Stimulated activated CD4-positive, alpha-beta T cell treated with anti-CD3 and anti-CD28 coated beads, Interleukin-1b, Interleukin-23, amount 100 ng/mL, for 1 hour (primary cell): ENCODE measurements at places on chromosomes 11 and 22.

DNA sequence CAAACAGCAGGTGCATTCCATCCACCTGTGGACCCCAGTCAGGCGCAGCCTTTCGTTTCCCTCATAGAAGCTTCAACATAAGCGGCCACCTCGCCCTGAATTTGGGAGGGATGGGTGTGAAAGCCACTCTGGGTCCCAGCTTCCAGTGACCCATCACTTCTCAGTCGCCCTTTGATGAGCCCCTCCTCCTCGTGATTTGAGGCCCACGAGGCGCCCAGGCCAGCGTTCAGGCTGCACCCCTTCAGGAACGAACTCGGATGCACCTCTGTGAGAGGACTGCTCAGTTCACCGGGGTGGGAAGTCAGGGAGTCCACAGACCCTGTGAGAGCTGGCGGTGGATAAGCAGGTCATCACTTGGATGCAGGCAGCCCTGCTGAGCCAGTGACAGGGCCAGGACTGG is 1118.2 kb downstream of the BRD1 start:
- no peak for DNase-seq

GRCh38 chr22:20937794-20938671 is 20.8 kb downstream of the CRKL start:
- DNase-seq, result no peak

GRCh38 chr22:44620129-44620840 is 81.7 kb upstream of the PRR5 start:
- DNase-seq, result peak; percentile 20

GRCh38 chr11:118415739-118416068 is 14.3 kb downstream of the ATP5MG start:
- no peak for DNase-seq

GRCh38 chr11:103980108-103980507 is 56.3 kb upstream of the DDI1 start:
- DNase-seq, result no peak

DNA sequence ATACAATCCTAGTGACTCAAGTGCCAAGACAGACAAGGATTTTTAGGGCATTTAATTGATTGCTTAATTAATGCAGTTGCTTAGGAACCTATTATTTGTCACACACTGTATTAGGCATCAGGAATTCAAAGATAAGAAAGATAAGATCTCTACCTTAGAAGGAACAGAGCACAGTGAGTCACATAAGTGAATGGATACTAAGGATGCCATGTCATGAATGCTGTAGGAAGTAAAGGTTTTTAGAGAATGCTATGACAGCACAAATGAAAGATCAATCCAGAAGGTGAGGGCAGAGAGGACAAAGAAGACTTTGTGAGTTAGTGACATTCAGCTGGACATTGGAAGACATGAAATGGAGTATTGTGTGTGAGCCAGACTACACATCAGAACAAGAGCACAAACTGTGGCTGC is 147.9 kb upstream of the DDI1 start:
- no peak for DNase-seq

- DNase-seq, result no peak
Observed at GRCh38 chr11:3738241-3738640, 59.1 kb downstream of the NUP98 start.
